ENCODE measurements at places on chromosomes 3 and 15.

DNA sequence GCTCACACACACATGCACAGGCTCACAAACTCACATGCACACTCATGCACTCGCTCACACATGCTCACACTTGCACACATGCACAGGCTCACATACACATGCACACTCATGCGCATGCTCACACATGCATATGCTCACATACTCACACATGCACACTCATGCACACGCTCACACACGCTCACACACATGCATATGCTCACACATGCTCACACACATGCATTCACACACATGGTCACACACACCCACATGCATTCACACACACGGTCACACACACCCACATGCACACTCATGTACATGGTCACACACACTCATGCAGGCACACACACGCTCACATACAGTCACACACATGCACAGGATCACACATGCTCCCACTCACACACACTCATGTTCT lies 132.8 kb upstream of the SMAD3 start:
- DNase-seq, result no peak

GRCh38 chr3:112653209-112653871 lies 12.4 kb upstream of the CCDC80 start:
- DNase-seq, result no peak

GRCh38 chr3:188052169-188053035 lies 101.6 kb upstream of the LPP start:
- no peak for DNase-seq

GRCh38 chr15:79467865-79468586 lies 35.9 kb downstream of the MINAR1 start:
- DNase-seq, result no peak

DNA sequence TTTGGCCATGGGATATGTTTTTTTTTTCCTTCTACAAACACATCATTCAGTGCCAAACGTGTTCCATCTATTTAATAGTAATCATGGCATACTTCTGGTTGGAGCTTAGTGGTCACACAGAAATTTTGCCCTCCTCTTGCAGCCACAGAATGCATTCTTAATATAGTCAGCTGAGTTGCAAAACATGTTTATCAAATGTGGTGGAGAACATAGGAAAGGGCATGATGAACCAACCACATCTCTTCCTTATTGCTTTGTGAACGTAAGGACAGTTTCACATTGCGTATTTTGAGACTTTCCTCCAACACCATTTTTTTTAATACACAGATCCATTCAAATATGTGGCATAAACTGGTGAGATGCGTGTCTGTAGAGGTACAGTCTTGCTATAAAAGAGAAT lies 106.8 kb downstream of the BBX start:
- no peak for DNase-seq

DNA sequence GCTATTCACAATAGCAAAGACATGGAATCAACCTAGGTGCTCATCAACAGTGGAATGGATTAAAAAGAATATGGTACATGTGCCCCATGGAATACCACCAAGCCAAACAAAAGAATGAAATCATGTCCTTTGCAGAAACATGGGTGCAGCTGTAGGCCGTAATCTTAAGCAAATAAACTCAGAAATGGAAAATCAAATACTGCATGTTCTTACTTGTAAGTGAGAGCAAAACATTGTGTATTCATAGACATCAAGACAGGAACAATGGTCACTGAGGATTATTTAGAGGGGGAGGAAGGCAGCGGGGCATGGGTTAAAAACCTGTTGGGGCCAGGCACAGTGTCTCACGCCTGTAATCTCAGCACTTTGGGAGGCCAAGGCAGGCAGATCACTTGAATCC lies 304.7 kb upstream of the ROBO2 start:
- DNase-seq, result no peak

GRCh38 chr3:98513091-98513511 lies 9.6 kb downstream of the CLDND1 start:
- DNase-seq, result no peak

DNA sequence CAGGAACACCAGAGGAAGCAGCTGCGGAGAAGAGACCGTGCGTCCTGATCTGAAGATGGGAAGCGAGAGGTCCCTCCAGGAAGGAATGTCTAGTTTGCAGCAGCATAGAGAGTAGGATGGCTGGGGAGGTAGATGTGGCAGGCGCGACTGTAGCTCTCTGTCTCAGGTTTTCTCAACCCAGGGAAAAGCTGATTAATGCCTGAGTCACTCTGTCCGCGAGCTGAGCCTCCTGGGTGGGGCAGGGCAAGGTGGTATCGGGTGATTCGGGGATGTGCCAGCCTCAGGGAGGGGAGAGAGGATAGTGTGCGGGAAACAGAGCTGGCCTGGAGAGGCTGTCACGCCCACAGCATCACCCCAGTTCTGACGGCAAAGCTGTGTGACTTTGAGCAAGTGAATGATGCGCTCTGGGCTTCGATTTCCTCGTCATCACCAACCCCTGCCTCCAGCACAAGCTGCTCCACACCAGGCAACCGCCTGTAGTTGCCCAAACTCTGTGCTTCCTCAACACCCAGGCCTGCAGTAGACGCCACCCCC lies 28.4 kb downstream of the CPN2 start:
- DNase-seq, result no peak

DNA sequence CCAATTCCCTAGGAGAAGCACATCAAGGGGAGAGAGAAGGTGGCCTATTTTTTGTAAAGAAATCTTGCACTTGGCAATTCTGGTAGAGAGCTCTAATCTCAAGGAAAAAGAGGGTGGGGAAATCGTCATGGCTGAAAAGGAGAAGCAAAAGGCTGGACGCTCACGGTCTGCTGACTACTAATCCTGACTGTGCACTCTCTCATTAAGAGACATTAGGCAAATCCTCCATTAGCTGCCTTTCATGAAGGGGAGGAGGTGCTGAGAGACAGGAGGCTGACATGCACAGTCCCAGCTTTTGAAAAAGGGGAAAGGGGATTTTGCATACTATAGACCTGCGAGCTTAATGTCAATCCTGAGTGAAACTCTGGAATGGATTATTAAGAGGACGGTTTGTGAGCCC lies 170.0 kb downstream of the NR2F2 start:
- DNase-seq, result no peak

DNA sequence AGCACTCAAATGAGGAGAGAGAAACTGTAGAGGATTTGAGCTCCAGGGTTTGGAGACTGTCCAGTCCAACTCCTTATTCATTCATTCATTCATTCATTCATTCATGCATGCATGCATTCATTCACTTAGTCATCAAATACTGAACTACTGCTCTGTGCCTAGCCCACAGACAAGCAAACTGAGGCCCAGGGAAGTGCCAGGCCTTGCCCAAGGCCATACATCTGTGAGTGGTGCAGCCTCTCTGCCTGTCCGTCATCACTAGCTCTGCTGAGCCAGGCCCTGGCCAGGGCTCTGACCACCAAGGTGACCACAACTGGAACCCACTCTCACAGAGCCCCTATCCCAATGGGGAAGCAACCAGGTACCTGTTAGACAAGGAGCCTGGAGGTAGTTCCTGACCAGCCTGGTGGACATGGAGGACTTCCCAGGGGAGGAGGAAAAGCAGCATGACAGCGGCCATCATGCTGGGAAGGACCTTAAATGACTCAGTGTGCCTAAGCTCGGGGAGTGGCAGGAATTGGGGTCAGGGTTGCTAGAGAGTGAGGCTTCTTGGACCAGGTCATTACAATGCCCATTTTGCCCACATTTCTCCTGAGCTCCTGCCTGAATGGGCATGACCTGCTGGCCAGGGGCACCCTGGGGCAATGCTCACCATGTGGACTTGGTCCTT lies 27.5 kb upstream of the RPL29 start:
- DNase-seq, result no peak

DNA sequence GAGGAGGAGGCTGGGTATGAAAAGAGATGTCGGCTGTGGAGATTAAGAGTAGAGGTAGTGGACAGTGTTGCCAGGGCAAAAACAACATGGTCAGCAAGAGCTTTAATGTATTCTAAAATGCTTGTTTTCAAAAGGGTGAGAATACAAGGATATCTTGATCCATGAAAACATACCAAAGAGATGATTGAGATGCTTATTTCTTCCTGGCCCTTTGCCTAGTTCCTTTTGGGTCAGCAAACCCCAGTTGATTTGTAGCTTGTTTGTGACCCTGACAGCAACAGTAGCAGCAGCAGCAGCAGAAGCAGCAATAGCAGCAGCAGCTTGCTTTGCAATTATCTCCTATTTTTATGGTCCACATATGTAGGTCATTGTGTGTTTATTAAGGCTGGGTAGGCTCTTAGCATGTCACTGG lies 337.3 kb downstream of the LPP start:
- no peak for DNase-seq

GRCh38 chr3:25855266-25855784 lies 65.4 kb downstream of the OXSM start:
- no peak for DNase-seq

GRCh38 chr3:101061312-101061711 lies 68.1 kb upstream of the ABI3BP start:
- no peak for DNase-seq

- DNase-seq, result no peak
Observed at GRCh38 chr3:66625505-66626216, 124.8 kb upstream of the LRIG1 start.
